T-helper 17 cell (primary cell): ENCODE measurements at places on chromosomes 1 and 21. TPM values are rescaled to one million over a fixed set of nuclear protein-coding genes. Genes with fewer than 3 reads are reported as not detected.

IQCC gene
- 3.2 TPM for total RNA-seq

ACADM gene
- total RNA-seq: 12.1 TPM

TEX38 gene
- total RNA-seq: not detected

MTARC2 gene
- not detected for total RNA-seq

LEFTY1 gene
- total RNA-seq: not detected

DNA sequence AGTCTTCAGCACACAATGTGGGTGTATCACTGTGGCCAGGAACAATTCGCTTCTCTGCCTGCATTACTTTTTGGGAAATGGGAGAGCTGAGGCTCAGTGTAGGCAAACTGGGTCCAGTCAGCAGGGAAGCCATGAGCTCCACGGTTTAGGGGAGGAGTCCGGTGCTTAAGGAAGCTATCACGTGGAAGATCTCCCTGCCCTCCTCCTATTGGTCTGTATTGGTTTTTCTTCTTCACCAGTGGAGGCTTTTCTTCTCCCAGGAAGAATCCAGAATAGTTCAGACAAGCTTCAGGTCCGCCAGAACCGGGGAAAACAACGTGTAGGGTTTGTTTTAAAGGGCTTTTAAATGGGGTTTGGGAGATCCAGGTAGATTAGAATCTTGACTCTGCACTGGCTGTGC is 156.2 kb upstream of the CAMK1G start:
- no peak overlapping the region for H3K4me3 ChIP-seq
- H3K27ac ChIP-seq: no peak overlapping the region
- peaks cover 4% of the 10 kb centered on the region for H3K4me1 ChIP-seq
- H3K36me3 ChIP-seq: no peaks in the 10 kb centered on the region
- peaks cover 84% of the 10 kb centered on the region for H3K27me3 ChIP-seq

- DNase-seq: no peak
- no peak overlapping the region for H3K27ac ChIP-seq
- peaks cover 4% of the 10 kb centered on the region for H3K36me3 ChIP-seq
- peaks cover 4% of the 10 kb centered on the region for H3K4me1 ChIP-seq
- H3K27me3 ChIP-seq: peaks cover 45% of the 10 kb centered on the region
Observed at GRCh38 chr1:230822092-230822581, 46.2 kb downstream of the C1orf198 start.

GRCh38 chr1:19596065-19596713 is 47.9 kb upstream of the NBL1 start:
- H3K4me1 ChIP-seq: peaks cover 39% of the 10 kb centered on the region
- no peak for DNase-seq
- peaks cover 7% of the 10 kb centered on the region for H3K36me3 ChIP-seq
- no peaks in the 10 kb centered on the region for H3K27me3 ChIP-seq
- peak overlapping the region; percentile 96 for H3K4me3 ChIP-seq

GRCh38 chr1:14746393-14746792 is 147.9 kb downstream of the KAZN start:
- H3K36me3 ChIP-seq: no peaks in the 10 kb centered on the region
- H3K27ac ChIP-seq: no peak overlapping the region
- no peak overlapping the region for H3K4me3 ChIP-seq
- H3K27me3 ChIP-seq: peaks cover 39% of the 10 kb centered on the region
- no peaks in the 10 kb centered on the region for H3K4me1 ChIP-seq
